Upper lobe of right lung (tissue), 1 donor: ENCODE measurements at places on chromosomes 11 and 22. TPM values are rescaled to one million over a fixed set of nuclear protein-coding genes. Genes with fewer than 3 reads are reported as not detected.

MRPL23 gene
- 58.6 TPM for total RNA-seq

CBX6 gene
- 61.6 TPM for total RNA-seq

DNA sequence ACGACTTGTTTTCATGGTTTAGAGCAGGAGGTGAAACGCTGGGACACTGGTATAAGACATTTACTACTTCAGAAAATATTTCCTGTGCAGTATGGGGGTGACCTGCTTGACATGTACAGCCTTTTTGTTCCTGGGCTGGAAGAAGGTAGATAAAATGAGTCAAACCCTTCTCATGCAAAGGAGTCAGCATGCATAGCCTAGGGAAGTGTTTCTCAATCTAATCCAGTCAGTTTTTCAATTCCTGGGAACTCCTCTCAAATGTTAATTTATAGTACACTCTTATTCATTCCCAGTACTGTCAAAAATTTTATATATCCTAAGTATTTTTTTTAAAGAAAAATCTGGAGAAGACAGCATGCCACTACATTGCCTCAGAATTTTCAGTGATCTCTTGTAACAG is 154.7 kb upstream of the GUCY1A2 start:
- H3K27me3 ChIP-seq, result no peaks in the 10 kb centered on the region
- no peak overlapping the region for H3K27ac ChIP-seq
- no peaks in the 10 kb centered on the region for H3K4me1 ChIP-seq
- no peaks in the 10 kb centered on the region for H3K36me3 ChIP-seq
- H3K4me3 ChIP-seq, result no peak overlapping the region
- DNase-seq, result no peak

DNA sequence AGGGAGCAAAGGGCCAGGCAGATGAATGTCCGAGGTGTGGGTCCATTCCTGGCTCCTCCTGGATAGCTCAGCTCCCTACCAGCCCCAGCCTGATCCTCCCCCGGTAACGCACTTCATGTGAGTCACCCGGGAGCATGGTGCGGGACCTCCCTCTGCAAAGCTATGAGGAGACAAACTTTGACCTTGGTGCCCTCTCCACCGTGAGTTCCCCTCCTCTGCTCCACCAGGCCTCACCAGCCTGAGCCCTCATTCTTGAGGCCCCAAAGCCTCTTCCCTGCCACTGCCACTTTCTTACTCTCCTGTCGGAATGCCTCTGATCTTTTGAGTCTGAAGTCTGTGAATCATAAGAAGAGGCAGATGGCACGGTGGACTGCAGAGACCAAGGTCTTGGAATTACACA is 37.4 kb upstream of the CD82 start:
- H3K4me1 ChIP-seq, result peaks cover 15% of the 10 kb centered on the region
- no peaks in the 10 kb centered on the region for H3K36me3 ChIP-seq
- no peak for DNase-seq
- no peak overlapping the region for H3K4me3 ChIP-seq
- no peak overlapping the region for H3K27ac ChIP-seq

DNA sequence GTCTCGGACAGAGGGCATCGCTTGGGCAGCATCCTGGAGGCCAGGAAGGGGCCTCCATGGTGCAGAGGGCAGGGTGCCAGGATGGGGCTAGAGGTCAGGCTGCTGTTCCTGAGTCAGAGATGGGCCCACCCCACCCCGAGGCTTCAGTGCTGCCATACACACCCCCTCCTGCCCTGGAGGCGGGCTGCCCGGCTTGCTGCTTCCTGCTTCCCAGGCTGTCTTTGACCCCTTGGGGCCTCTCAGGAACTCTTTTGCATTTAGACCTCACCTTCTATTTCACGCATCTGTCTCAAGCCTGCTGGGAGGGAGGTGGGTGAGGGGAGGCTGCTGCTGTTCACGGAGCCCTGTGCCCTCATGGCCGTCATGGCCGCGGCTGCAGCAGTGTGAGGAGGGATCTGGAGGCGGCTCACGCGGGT is 6.6 kb upstream of the GRAMD4 start:
- H3K27me3 ChIP-seq, result no peaks in the 10 kb centered on the region
- peaks cover 26% of the 10 kb centered on the region for H3K4me1 ChIP-seq
- H3K27ac ChIP-seq, result peak overlapping the region; percentile 42
- H3K4me3 ChIP-seq, result peak overlapping the region; percentile 22
- no peaks in the 10 kb centered on the region for H3K36me3 ChIP-seq

VPREB1 gene
- total RNA-seq, result not detected

- no peak overlapping the region for H3K27ac ChIP-seq
- H3K4me1 ChIP-seq, result peaks cover 13% of the 10 kb centered on the region
- peaks cover 18% of the 10 kb centered on the region for H3K36me3 ChIP-seq
- H3K27me3 ChIP-seq, result no peaks in the 10 kb centered on the region
- no peak for DNase-seq
These were observed 4.4 kb downstream of the TPCN2 start for GRCh38 chr11:69053169-69053477.

CBLIF gene
- not detected for total RNA-seq

DNA sequence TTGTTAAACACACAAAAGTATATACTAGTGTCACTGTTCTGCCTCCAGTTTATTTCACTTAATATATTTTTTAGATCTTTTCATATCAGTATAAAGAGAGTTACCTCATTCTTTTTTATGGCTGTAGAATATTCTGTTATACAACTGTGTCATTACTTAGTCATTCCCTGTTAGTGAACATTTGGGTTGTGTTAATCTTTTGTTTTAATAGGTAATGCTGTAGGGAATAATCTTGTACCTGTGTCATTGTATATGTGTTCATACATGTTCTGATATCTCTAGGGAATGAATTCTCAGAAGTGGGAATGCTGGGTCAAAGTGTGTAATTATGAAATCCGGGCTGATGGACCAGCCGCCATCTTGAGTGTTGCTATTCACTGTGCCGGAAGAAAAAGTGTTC is 71.4 kb downstream of the SWAP70 start:
- H3K27me3 ChIP-seq, result no peaks in the 10 kb centered on the region
- no peak for DNase-seq
- no peak overlapping the region for H3K4me3 ChIP-seq
- peaks cover 70% of the 10 kb centered on the region for H3K36me3 ChIP-seq

OR5A1 gene
- not detected for total RNA-seq

- no peaks in the 10 kb centered on the region for H3K27me3 ChIP-seq
- no peak for DNase-seq
- no peak overlapping the region for H3K4me3 ChIP-seq
- H3K36me3 ChIP-seq, result peaks cover 17% of the 10 kb centered on the region
- H3K27ac ChIP-seq, result no peak overlapping the region
These were observed 20.0 kb downstream of the MARK2 start for GRCh38 chr11:63858628-63859550.
